ENCODE measurements at places on chromosomes 11 and 22.

GRCh38 chr11:61121192-61121831 is 19.0 kb downstream of the CD5 start:
- DNase-seq: no peak

DNA sequence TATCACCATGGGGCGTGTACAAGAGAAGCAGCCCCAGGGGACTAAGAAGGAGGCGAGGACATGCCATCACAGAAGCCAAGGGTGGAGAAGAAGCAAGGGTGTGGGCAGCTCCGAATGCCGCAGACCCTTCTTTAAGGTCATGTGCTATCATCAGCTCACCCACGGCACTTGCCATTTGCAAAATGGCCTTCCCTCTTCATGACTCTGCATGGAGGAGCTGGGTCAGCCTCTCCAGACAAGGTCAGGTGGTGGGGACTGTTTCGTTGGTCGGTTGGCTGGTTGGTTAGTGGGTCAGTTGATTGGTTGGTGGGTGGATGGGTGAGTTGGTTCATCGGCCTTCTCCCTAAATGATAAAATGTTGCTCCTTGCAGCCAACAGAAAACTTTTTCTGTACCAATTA is 622.5 kb downstream of the TBC1D22A start:
- DNase-seq: no peak

GRCh38 chr11:133269267-133269666 is 263.0 kb downstream of the OPCML start:
- DNase-seq: no peak

DNA sequence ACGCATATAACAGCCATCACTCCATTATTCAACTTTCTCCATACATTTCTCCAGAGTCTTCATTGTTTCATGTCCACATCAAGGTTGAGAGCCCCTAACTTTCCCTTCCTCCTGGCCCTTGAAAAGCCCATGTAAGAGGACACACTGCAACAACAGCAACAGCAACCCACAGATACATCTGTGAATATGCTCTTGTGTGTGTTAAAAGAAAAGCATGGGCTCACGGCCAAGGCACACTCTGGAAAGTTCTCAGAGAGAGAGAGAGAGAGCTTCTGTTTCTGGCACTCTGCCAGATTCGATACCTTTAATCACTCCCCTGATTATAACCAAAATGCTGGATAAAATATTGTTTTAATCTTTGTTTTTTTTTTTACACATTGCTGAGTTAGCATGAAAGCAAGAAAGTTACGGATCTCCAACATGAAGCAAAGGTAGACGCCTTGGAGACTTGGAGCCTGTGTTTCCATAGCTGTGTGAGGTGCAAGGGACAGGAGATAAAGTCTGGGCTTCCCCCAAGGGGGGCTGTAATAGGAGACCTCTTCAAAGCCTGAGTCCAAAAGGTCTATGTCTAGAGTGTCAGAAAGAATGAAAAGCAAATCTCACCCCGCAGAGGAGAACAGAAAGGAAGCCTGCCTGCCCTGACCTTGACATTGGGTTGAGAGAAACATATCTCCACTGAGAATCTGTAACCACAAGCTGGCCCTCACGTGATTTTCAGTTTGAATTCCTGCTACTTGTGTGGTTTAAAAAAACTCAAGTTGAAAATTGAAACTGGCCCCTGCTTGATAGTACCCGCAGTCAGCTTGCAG is 33.7 kb upstream of the MPPED1 start:
- no peak for DNase-seq

GRCh38 chr11:100705447-100705846 is 18.4 kb downstream of the ARHGAP42 start:
- DNase-seq: no peak

DNA sequence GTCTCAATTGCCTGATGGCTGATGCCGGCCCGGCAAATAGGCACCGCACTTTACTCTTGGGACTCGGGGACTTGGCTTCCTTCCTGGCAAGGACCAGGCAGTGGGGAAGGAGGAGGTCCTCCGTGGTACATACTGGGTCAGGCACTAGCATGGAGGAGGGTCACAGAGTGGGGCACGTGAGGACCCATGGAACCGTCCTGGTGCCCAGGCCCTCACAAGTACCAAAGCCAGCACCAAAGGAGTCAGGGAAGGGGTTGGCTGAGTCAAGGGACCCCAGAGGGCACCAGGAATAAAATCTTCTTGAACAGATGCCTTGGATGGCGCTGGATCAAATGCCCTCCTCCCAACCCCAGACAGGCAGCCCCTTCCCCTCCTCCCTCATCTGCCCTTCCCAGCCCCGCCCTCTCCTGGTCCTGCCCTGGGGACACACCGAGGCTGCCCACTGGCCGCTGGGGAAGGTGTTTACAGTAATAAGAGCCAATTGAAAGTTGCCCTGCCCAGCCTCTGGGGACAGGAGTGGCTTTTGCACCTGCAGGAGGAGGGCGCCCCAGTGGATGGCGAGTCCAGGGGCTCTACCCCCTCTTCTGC is 5.6 kb upstream of the CARNS1 start:
- DNase-seq: no peak

DNA sequence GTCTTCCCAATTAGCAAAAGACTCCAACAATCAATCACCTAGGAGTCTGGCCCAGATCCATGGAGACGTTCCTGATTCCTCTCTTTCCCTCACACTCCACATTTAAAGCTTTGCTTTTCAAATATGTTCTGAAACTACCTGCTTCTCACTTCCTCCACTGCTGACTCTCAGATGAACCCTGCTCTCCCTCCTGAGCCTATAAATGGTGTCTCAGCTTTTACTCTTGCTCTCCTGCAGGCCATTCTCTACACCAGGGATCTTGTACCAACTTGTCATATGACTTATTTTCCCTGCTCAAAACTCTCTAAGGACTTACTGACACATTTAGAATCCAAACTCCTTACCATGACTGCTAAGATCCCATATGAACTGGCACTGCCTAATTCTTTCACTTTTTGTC is 138.4 kb upstream of the DDI1 start:
- no peak for DNase-seq

DNA sequence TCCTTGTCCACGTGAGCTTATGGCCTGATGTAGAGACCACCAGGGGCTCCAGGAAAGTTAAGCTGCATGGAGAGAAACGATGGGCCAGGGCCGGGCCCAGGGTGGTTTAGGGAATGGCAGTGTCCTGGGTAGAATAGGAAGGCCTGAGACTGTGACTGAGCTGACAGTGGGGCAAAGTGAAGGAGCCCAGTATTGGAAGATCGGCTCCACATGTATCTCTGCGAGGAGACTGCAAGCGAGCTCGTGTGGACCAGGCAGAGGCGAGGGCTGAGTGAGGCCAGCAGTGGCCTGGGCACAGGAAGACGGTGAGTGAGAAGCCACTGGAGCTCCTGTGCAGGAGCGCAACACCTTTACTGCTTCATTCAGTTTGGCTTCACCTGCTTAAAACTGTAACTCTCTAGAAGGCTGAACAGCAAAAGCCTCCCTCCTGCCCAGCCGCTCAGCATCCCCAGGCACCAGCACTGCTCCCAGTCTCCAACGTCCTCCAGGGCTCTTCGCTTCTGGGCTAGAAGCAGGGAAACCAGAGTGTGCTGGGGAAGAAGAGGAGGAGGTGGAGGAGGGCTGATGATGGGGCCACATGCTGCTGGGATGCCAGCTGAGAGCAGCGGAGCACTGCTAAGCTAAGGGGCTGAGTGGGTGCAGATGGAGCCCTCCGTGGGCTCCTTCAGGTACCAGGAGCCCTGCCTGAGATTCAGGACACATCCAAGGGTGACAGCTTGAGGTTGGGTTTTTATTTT is 13.5 kb downstream of the TCIRG1 start:
- no peak for DNase-seq

DNA sequence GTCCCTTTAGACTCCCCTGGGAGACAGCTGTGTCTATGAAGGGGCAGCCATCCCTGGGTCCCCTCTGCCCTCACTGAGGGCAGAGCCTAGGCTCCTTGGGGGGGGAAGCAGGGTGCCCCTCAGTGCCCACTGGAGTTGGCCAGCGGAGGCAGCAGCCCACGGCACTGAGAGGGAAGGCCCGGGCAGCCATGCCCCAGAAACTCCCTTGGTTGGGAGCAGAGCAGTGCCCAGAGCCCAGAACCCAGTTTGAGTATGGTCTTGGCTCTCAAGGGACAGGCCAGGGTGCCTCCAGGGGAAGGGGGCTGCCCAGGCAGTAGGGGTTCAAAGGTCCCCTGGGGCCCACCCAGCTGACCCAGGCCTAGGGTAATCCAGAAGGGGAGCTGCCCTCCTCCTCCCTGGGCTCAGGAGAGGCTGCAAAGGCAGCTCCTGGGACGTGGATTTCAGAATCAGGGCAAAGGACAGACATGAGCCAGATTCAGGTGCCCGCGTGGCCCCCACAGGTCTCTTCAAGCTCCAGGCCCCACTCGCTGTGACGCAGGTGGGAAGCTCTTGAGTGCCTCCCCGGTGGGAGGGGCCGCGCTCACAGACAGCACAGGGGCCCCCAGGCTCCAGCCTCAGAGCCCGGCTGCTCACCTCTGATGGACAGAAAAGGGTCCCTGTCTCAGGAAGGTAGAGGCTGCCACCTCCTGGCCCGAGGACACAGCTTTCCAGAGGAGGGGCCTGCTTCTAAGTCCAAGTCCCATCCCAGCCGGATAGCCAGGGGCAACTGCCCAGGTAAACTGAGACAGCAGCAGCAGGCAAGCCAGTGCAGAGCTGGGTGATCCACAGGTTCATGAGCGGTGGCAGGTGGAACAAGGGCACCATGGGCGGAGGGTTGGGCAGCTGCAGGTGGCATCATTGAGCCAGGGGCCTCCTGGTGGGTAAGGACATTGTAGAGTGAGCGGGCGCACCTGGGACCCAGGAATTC is 2.6 kb downstream of the C11orf21 start:
- no peak for DNase-seq

- DNase-seq: peak; percentile 19
Observed at GRCh38 chr11:74255741-74256375, 55.6 kb downstream of the P4HA3 start.

GRCh38 chr11:66290330-66290621 is 1.3 kb upstream of the YIF1A start:
- DNase-seq: no peak

DNA sequence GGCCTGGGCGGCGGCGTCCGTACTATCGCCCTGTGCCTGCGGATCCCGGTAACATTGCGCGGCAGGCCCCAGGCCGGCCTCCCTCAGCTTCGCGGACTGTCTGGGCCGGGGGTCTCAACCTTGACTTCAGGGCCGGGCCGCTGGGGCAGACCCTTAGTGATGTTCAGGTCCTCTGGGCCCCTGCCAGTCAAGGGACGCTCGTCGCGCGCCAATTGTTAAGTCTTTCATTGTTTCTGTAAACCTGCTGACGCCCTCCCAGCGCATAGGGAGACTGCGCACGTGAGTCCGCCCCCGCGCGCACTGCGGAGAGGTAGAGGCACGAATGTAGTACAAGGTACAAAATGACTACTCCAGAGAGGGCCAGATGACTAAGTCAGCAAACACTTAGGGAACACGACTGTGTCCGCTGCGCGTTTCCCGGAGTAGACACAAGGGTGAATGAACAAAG is 451 bp upstream of the HDHD5 start:
- peak; percentile 25 for DNase-seq

DNA sequence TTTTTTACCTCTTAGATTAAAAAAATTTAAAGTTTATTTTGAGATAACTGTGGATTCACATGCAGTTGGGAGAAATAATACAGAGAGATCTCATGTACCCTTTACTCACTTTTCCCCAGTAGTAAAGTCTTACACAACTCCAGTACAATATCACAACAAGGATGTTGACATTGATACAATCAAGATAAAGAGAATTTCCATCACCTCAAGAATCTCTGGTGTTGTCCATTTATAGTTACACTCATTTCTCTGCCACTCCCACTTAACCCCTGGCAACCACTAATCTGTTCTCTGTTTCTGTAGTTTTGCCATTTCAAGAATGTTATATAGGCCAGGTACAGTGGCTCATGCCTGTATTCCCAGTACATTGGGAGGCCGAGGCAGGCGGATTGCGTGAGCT is 10.5 kb upstream of the ZBED5 start:
- no peak for DNase-seq

- no peak for DNase-seq
Observed at GRCh38 chr11:112412383-112412782, 151.7 kb upstream of the PLET1 start.

GRCh38 chr11:82586581-82586980 is 147.1 kb downstream of the FAM181B start:
- DNase-seq: no peak

- DNase-seq: no peak
Observed at GRCh38 chr22:44592824-44593148, 94.8 kb upstream of the RTL6 start.

- no peak for DNase-seq
Observed at GRCh38 chr22:39528080-39528661, 4.4 kb downstream of the RPS19BP1 start.

DNA sequence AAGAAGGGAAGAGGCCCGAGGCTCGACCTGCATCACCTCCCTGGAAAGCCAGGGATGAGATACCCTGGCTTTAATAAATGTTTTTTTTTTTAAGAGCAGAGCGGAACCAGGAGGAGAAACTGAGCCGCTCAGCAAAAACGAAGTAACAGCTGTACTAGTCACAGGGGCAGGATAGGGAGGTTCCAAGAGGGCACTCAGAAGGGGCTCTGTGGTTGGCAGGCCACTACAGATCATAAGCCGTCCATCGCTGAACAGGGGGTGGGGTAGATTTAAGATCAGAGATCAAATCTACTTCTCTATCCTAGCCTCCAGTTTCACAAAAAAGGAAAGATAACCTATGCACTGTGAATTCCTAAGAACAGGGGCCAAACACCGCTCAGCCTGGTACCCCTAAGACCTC is 625 bp downstream of the EIF3D start:
- no peak for DNase-seq

- no peak for DNase-seq
Observed at GRCh38 chr11:128549256-128549944, 38.0 kb downstream of the ETS1 start.

DNA sequence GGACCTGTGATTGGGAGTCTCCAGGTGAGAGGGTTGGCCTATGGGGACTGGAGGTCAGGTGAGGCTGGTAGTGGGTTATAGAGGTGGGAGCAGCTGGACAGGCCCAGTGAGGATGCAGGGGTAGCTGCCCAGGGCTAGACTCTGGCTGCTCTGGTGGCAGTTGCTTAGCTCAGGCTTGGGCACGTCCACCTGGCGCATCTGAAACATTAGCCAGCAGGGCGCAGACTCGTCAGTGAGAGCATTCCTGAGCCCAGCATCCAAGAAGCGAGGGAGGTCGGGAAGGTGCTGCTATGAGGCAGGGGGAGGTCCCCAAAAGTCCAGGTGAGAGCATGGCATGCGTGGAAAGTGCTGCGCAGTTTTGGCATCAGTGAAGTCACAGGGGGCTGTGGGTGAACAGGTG is 3.5 kb upstream of the GGT1 start:
- no peak for DNase-seq

All from activated CD8-positive, alpha-beta memory T cell treated with anti-CD3 and anti-CD28 coated beads for 4 hours (primary cell).